Stimulated activated CD4-positive, alpha-beta T cell treated with anti-CD3 and anti-CD28 coated beads, TNF-alpha, amount 100 ng/mL, for 24 hours (primary cell): ENCODE measurements at places on chromosomes 13 and 19.

GRCh38 chr19:38387550-38388348 lies at the start of gene GGN:
GGN (minus strand) TSS chr19:38388034; CDS start chr19:38387261, 773 bp downstream.
- DNase-seq: peak; percentile 65

DNA sequence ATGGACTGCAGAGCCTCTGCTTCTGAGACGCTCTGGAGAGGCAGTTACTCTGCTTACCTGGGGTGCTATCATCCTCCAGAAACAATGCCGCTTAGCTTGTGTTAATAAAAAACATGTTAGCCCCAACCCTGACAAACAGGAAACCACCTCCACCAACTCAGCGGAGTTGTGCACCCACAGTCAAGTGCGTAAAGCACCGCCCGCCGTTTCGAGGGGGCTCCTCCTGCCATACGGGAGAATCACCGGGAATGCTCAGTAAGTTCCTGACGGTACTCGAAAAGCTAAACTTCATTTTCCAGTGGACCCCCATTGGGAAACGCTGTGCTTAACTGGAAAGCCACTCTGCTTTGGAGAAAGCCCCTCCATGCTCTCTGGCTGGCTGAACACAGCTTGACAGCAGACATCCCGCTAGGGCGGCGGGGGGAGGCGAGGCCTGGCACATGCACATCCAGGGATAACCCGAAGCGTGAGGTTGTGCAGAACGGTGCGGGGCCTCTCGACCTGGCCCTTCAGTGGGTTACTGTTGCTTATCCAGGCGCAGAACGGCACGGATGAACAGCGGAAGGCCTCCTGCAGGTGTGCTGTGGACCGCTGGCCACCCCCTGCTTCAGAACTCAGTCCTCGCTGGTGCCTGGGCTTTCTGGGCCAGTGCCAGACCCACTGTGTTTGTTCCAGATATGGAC lies 17.1 kb downstream of the GAS6 start:
- no peak for DNase-seq

- DNase-seq: no peak
These were observed 14.1 kb downstream of the CYTH2 start for GRCh38 chr19:48483301-48483700.

DNA sequence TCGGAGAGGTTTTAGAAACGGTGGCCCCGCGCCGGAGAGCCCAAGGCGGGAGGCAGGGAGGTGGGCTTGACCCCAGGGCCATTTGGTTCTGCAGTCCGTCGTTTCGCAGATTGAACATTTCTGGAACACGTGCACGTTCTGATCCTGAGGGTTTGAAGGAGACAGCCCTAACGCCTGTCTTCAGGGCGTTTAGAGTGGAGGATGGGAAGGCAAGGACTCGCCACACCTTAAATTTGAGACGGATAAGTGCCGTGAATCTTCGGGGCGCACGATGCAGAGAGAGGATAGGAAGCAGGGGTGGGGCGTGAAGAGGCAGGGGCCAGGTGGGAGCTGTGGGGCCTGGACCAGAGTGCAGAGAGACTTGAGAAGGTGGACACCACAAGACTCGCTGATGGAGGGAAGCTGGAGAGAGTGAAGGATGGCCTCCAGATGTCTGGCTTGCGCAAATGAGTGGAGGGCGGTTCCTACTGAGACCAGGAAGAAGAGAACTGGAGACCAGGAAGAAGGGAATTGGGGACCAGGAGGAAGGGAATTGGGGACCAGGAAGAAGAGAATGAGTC lies 804 bp upstream of the MIER2 start:
- DNase-seq: no peak
